ENCODE measurements at places on chromosomes 5 and 9. TPM values are rescaled to one million over a fixed set of nuclear protein-coding genes. Genes with fewer than 3 reads are reported as not detected.

Gene CDC25C
- 45.8 TPM for total RNA-seq

Gene NLN
- total RNA-seq: 78.6 TPM

Gene TMEM252
- total RNA-seq: not detected

Gene SMIM32
- total RNA-seq: 0.13 TPM

Gene SH3GL2
- 1.2 TPM for total RNA-seq

Gene BASP1
- total RNA-seq: 215 TPM

Gene PRDM9
- not detected for total RNA-seq

Gene GABRA1
- total RNA-seq: not detected

Gene LCN6
- not detected for total RNA-seq

Gene ORM2
- not detected for total RNA-seq

Gene COL5A1
- total RNA-seq: 14.2 TPM

Gene STING1
- total RNA-seq: 0.19 TPM

Gene CMBL
- 11.3 TPM for total RNA-seq

Gene SLC36A2
- not detected for total RNA-seq

Gene WWC1
- 6.3 TPM for total RNA-seq

Gene GCNT4
- total RNA-seq: 0.25 TPM

DNA sequence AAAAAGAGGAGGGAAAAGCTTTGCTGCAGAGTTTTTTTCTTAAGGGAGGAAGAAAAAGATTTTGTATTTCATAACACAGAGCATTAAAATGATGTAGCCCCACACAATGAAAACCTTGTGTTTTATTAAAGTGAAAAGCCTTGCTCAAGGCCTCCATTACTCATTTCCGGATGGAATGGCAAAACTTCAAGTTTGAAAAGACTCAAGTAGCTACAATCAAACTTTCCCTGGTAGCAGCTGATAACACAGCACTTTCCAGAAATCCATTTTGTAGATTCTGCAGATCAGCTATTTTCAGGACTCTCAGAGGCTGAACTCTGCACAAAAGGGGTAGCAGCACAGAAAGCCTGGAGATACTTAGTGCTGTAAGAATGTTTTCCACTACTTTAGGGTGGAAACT, 374.8 kb downstream of the NFIB start:
- DNase-seq: no peak
- H3K4me3 ChIP-seq: no peak overlapping the region
- no peaks in the 10 kb centered on the region for H3K27me3 ChIP-seq
- H3K36me3 ChIP-seq: no peaks in the 10 kb centered on the region
- no peak overlapping the region for H3K27ac ChIP-seq

DNA sequence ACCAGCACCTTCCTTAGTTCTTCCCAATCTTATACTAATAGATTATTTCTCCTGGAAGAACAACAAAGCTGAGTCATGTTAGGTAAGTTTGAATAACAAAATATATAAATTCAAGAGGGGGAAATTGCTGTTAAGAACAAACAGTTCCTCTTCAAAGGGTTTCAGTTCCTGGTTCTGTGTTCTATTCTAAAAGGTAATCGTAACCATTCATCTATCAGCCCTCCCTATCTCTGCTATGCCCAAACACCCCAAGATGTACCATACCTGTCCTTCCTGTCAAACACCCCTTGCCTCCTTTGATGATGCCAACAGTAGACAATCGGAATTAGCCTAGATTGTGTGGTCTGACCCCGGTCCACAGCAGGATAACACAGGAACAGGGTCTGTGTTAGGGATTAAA, 4.2 kb upstream of the RNF180 start:
- DNase-seq: peak; percentile 47
- peaks cover 43% of the 10 kb centered on the region for H3K27me3 ChIP-seq
- H3K4me1 ChIP-seq: peaks cover 10% of the 10 kb centered on the region
- no peaks in the 10 kb centered on the region for H3K36me3 ChIP-seq
- H3K27ac ChIP-seq: no peak overlapping the region

- H3K4me1 ChIP-seq: no peaks in the 10 kb centered on the region
- no peaks in the 10 kb centered on the region for H3K36me3 ChIP-seq
- DNase-seq: no peak
Observed at GRCh38 chr9:137797206-137798120, 80.1 kb upstream of the CACNA1B start.

- no peak overlapping the region for H3K27ac ChIP-seq
- no peak overlapping the region for H3K4me3 ChIP-seq
- no peaks in the 10 kb centered on the region for H3K36me3 ChIP-seq
- H3K27me3 ChIP-seq: no peaks in the 10 kb centered on the region
Observed at GRCh38 chr5:36236801-36237200, 4.9 kb downstream of the NADK2 start.

DNA sequence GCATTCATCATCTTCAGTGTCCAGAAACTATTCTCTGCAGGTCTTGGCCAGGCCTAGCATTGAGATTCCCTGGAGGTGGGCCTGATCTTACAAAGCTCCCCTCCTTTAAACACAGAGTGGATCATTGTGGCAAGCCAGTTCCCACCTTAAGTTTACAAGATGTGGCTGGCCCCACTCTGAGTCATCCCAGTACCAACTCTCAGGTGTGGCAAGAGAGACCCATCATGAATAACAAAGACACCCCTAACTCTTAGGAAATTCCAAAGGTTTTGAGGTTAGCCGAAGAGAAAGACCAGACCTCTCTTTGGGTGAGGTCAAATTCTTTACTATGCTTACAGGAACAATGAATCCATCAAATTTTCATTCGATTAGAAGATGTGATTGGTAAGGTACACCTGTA, 78.2 kb downstream of the RFK start:
- no peaks in the 10 kb centered on the region for H3K4me1 ChIP-seq
- H3K27ac ChIP-seq: no peak overlapping the region
- no peak overlapping the region for H3K4me3 ChIP-seq
- DNase-seq: no peak

- DNase-seq: peak; percentile 51
- peak overlapping the region; percentile 93 for H3K4me3 ChIP-seq
- peak overlapping the region; percentile 50 for H3K27ac ChIP-seq
- peaks cover 5% of the 10 kb centered on the region for H3K27me3 ChIP-seq
Observed at GRCh38 chr5:147509041-147509709, 693 bp downstream of the DPYSL3 start.

DNA sequence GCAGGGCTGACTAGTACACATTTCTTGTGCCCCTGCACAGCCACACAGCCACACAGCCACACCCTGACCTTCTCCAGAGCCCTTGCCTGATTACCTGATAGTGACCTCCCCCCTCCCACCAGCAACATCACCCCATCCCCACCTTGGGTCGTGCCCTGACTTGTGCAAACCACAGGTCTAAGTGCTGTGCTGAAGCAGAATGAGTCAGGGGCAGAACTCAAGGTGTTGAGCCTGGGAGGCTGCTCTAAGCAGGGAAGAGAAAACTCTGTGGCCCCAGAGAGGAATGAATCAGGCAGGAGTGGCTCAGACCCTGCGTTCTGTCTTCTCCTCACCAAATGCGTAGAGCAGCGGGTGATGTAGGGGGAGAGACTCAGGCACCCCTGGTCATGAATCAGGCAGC, 24.3 kb upstream of the FAT2 start:
- no peak for DNase-seq
- H3K36me3 ChIP-seq: no peaks in the 10 kb centered on the region
- no peaks in the 10 kb centered on the region for H3K27me3 ChIP-seq

GRCh38 chr5:72940082-72940481, 15.8 kb upstream of the FCHO2 start:
- no peaks in the 10 kb centered on the region for H3K4me1 ChIP-seq
- H3K4me3 ChIP-seq: no peak overlapping the region
- no peaks in the 10 kb centered on the region for H3K36me3 ChIP-seq
- no peaks in the 10 kb centered on the region for H3K27me3 ChIP-seq

DNA sequence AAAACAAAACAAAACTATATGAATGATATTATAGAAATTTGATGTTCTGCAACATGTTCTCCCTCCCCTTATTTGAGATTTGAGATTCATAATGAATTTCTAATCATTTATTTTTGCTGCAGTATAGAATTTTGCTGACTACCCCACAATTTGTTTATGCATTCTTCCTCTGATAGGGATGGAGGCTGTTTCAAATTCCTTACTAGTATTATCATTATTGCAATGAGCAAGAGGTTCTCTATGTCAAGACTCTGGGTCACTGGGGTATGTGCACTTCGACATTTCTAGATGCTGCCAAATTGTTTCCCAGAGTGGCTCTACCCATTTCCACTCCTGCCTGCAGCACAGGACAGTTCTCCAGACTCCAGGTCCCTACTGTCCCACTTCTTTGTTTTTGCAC, 54.9 kb upstream of the DAB2IP start:
- no peak overlapping the region for H3K27ac ChIP-seq
- no peak overlapping the region for H3K4me3 ChIP-seq
- H3K27me3 ChIP-seq: peaks cover 13% of the 10 kb centered on the region
- peaks cover 12% of the 10 kb centered on the region for H3K4me1 ChIP-seq

DNA sequence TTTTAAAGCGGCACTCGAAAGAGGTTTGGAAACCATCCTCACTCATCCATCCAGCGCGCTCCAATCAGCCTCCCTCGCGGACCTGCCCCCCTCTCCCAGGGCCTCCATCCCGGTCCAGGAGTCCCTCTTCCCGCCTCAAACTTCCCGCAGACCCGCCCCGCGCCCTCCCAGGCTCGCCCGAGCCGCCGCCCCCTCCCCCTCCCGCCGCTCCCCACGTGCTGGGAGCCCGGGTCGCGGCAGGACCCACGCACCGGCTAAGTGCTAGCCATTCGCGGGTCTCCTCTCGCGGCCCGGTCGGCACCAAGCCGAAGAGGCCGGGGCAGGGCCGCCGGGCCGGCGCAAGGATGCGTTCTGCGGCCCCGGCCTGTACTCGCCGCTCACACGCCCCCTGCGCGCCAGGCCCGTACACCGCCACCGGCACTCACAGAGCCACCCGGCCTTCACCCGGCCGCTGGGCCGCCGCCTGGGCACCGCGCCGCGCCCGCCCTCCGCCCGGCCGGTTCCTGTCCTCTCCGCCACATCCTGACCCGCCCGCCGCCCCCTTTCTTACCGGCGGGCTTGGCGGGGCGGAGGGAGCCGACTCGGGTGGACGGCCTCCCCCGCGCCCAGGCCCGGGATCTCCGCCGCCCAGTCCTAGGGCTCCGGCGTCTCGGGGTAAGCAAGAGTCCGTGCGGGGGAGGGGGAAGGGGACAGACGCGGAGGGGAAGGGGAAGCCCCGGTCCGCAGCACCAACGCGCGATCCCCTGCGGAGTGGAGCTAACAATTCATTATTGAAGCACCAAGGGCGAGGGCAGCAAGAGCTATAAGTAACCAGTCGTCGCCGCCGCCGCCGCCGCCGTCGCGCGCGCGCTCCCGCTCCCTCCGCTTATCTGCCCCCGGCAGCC, 576 bp downstream of the CHD1 start:
- peak; percentile 80 for DNase-seq
- H3K27ac ChIP-seq: peak overlapping the region; percentile 99
- H3K4me1 ChIP-seq: peaks cover 24% of the 10 kb centered on the region
- H3K27me3 ChIP-seq: no peaks in the 10 kb centered on the region
- H3K36me3 ChIP-seq: peaks cover 28% of the 10 kb centered on the region

GRCh38 chr5:10533226-10533625, 30.6 kb upstream of the ANKRD33B start:
- H3K27me3 ChIP-seq: no peaks in the 10 kb centered on the region
- H3K4me3 ChIP-seq: peak overlapping the region; percentile 8
- peak; percentile 75 for DNase-seq
- H3K36me3 ChIP-seq: no peaks in the 10 kb centered on the region
- H3K27ac ChIP-seq: no peak overlapping the region

DNA sequence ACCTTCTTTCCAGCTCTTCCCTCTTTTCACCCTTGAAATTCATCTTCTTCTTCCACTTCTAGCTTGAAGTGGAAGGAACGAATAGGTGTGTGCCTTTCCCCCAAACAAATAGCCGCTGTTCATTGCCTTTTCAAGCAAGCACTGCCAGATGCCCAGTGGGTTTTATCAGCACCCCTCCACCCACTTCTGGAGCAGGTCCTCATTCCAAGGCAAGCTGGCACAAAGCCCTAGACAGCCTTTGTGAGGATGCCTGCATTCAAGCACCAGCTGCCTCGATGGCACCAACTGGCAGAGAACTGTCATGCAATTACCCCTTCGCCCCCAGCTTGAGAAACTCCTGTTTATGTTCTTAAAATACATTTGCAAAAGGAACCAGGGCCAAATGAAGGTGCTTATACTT, 36.5 kb downstream of the SERINC5 start:
- H3K27ac ChIP-seq: peak overlapping the region; percentile 62
- no peaks in the 10 kb centered on the region for H3K27me3 ChIP-seq
- no peaks in the 10 kb centered on the region for H3K36me3 ChIP-seq

DNA sequence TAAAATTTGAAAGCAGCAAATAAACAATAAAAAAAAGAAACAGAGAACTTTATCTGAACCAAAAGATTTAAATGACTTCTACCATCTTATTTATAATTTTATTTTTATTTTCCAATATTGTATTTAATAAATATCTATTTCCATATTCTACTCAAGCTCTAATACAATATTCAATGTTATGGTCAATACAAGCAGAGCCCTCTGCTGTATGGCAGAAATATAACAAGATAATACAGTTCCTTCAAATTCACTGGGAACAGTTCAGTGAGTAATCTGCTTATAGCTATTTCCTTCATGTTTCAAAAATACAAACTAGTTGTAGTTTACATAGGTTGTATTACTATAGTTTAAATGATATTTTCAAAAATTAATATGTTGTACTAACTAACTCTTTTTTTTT, 332.7 kb downstream of the PRDM9 start:
- no peak overlapping the region for H3K27ac ChIP-seq
- no peaks in the 10 kb centered on the region for H3K36me3 ChIP-seq
- no peaks in the 10 kb centered on the region for H3K27me3 ChIP-seq
- DNase-seq: no peak
- H3K4me1 ChIP-seq: no peaks in the 10 kb centered on the region
- no peak overlapping the region for H3K4me3 ChIP-seq

DNA sequence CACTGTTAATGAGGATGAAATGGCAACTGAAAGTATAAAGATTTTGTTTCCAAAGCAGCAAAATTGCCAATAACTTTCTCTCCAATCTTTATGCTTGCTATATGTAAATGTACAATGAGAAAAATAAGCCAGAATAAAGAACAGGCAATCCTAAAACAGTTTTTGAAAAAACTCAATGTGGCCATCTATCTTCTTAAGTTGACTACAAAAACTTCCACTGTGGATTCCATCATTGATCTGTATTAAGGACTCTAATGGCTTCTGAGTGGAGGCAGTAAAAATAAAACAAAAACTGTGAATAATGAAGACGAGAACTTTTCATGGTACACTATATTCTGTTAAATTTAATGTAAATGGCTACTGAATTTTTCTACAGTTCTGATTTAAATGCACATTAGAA, 382.9 kb downstream of the TMEM232 start:
- no peak overlapping the region for H3K4me3 ChIP-seq
- no peaks in the 10 kb centered on the region for H3K4me1 ChIP-seq
- H3K36me3 ChIP-seq: no peaks in the 10 kb centered on the region
- no peak for DNase-seq

DNA sequence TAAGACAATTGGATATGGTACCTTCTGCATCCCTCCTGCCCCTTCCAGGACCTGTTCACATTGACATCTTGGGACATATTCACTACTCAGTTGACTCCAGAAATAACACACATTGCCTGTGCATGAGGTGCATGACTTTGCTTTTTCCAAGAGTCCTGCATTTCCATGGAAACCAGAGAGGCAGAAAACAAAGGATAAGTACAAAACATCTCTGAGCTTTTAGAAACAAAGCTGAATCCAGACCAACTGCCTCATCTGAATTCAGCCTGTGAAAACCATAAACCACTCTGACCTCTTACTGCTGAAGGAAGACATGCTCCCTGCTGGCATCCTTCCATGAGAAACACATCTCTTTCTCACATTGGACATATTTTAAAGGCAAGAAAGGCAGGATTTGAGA, 695.1 kb downstream of the TAF11L14 start:
- no peak overlapping the region for H3K4me3 ChIP-seq
- peaks cover 6% of the 10 kb centered on the region for H3K4me1 ChIP-seq
- H3K27me3 ChIP-seq: no peaks in the 10 kb centered on the region
- no peaks in the 10 kb centered on the region for H3K36me3 ChIP-seq
